Substantia nigra (tissue), 51 donors: ENCODE measurements at places on chromosomes 12 and 14.

- DNase-seq = no peak
Observed at GRCh38 chr12:100031836-100032235, 47.1 kb upstream of the ANKS1B start.

GRCh38 chr14:97456958-97457357, 659.8 kb downstream of the VRK1 start:
- no peak for DNase-seq

GRCh38 chr12:42741771-42742510, 152.4 kb upstream of the PRICKLE1 start:
- DNase-seq = no peak

GRCh38 chr14:90570461-90570860, 173.6 kb downstream of the CALM1 start:
- no peak for DNase-seq

- no peak for DNase-seq
Observed at GRCh38 chr12:132169376-132169775, 25.1 kb downstream of the NOC4L start.

- peak; percentile 46 for DNase-seq
Observed at GRCh38 chr14:96090441-96091148, 51.4 kb downstream of the C14orf132 start.

GRCh38 chr12:124566997-124567672, at the start of gene NCOR2:
NCOR2 (minus strand) TSS chr12:124567612; CDS start chr12:124495251, 72,361 bp downstream.
- DNase-seq = no peak

DNA sequence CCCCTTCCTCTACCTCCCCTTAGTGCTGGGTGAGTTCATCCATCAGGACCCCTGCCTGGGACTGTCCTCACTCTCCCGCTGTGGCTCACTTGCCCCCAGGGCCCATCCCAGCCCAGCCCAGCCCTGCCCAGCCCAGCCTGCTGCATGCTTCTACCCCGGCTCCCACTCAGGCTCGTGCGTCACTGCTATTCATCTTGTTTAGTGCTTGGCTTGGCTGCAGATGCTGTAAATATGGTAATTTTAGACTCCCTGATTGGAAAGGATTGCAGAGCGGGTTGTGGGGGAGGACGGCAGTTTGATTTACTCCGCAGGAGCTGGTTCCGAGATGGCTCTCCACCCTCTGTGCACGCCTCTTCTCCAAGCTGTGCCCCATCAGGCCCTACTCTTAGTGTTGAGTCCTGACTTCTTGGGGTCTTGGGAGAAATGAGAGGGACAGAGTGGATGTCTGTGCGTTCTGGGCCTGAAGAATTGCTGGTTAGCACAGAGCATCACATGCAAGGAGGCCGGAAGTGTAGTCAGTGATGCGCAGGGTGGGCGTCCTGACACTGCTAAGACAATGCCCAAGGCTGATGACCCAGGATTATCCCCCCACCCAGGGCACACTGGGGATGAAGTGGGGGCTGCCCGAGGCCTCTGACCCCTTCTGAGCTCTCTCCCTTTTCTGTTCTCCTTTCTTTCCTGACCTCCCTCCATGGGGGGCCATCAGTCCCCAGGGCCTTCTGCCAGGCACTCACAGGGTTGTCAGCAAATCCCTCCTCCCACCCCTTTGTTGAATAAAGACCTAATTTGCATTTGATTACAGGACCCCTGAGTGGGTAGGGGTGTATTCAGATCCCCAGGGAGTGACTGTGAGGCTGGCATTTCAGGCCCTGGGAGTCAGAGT, 244.4 kb downstream of the ZFP36L1 start:
- DNase-seq = peak; percentile 44

- DNase-seq = no peak
Observed at GRCh38 chr14:81889529-81889928, 355.9 kb upstream of the SEL1L start.

DNA sequence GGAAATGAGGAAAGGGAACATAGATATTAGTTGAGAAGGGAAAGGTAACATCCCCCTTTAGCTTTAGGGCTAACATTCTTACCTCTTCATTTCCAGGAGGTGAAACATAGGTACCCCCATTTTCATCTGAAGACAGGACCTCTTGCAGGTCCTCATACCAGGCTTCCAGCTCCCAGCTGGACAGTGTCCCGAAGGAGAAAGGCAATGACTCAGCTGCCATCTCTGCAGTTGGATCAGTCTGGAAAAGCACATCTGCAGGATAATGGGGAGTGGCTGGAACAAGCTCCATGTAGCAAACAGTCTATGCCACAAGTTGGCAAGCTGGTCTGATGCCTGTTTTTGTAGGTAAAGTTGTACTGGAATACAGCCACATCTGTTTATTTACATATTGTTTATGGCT, 3.1 kb downstream of the DDIT3 start:
- DNase-seq = no peak

DNA sequence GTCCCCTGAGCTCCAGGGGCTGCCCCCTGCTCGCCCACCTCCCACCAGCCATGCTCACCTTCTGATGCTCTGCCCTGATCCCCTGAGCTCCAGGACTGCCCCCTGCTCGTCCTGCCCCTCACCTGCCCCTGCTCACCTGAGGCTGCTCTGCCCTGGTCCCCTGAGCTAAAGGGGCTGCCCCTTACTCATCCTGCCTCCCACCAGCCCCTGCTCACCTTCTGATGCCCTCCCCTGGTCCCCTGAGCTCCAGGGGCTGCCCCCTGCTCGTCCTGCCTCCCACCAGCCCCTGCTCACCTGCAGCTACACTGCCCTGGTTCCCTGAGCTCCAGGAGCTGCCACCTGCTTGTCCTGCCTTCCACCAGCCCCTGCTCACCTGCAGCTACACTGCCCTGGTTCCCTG, 247.2 kb downstream of the TMEM121 start:
- DNase-seq = no peak

DNA sequence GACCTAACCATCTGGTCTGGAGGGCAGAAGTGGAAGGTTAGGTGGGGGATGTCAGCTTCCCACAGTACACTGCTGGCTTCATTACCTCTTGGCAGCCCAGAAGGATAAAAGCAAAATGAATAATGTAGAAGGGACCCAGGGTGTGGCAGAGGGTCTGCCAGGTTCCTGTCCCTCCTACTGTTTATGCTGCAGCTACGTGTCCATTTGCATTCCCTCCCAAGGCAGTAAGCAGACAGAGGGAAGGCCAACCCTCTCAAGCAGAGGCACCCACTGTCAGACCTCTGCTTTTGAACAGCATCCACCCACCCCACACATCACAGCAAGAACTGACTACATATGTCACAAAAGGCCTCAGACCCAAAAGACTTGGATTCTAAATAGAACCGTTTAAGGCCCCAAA, 19.4 kb downstream of the MAX start:
- DNase-seq = no peak

DNA sequence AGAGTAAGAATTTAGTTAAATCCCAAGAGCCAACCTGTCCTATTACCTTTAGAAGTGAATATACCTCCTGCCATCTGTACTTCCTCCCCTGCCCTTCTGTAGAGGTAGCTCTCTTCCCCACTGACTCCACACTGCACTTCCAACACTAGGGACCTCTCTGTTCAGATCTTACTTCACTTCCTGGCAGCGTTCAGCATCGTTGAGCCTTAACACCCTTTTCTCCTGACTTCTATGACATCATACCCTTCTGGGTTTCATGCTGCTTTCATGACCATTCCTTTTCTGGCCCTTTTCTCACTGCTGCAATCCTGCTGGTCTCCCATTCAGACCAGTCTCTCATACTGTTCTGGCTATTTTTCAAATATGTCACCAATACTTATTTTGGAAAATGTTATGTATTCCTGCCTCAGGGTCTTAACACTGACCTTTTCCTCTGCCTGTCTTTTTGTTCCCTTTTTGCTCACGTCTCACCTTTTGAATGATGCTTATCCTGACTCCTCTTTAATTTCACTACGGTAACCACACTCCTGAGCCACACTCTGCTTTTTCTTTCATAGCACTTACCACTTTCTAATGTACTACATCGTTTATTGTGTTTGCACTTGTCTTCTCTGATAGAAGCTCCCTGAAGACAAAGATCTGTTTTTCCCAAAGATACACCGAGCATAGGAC, 67.6 kb downstream of the PLEKHA5 start:
- DNase-seq = no peak

DNA sequence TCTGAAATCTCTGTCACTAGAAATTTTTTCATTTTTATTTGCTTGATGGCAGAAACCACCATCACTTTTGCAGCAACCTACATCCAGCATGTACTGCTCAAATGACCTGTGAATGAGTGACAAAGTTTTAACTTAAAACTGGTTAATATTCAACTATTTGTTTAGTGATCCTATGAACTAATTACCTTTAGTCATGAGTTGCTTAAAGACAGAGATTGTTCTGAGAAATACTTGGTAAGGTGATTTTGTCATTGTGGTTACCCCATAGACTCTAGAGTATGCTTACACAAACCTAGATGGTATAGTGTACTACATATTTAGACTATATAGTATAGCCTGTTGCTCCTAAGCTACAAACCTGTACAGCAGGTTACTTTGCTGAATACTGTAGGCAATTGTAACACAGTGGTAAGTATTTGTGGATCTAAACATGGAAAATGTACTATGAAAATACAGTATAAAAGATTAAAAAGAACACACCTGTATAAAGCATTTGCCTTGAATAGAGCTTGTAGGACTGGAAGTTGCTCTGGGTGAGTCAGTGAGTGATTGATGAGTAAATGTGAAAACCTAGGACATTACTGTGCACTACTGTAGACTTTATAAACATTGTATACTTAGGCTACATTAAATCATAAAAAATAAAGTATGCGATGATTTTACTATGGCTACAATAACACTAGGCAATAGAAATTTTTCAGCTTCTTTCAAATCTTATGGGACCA, 256.6 kb upstream of the PPFIA2 start:
- no peak for DNase-seq

- DNase-seq = no peak
Observed at GRCh38 chr14:23528555-23528954, 23.0 kb downstream of the ZFHX2 start.

DNA sequence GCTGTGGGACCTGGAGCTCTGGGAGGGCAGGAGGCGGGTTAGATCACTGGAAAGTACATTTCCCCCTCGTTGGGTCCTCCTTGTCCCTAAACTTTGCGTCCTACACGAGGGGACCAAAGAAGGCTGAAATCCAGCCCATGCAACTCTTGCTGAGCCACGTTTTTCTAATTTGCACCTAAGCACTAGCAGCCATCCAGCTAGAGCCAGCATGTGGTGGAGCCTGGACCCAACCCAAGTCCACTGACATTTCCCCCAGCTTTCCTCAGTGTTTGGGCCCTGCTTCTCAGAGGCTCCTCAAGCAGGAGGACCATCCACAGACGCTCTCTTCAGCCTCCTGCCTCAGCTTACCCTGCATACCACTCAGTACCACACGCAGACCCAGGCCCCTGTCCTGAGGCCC, 49.7 kb downstream of the TSPAN11 start:
- DNase-seq = no peak

- DNase-seq = no peak
Observed at GRCh38 chr12:70994217-70994788, 73.8 kb upstream of the PTPRR start.

DNA sequence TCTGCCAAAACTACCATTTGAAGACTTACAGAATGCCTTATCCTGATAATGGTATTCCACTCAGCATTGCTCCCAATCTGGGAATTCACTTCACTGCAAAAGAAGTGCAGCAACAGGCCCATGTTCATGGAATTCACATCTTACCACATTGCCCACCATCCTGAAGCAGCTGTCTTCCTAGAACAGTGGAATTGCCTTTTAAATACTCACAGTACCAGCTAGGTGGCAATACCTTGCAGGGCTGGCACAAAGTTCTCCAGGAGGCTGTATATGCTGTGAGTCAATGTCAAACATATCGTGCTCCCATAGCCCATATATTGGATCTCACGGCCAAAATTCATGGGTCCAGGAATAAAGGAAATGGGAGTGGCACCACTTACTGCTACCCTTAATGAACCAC, 83.8 kb upstream of the PLEKHG7 start:
- DNase-seq = no peak

- DNase-seq = no peak
Observed at GRCh38 chr12:1305791-1306500, 288.4 kb downstream of the FBXL14 start.

DNA sequence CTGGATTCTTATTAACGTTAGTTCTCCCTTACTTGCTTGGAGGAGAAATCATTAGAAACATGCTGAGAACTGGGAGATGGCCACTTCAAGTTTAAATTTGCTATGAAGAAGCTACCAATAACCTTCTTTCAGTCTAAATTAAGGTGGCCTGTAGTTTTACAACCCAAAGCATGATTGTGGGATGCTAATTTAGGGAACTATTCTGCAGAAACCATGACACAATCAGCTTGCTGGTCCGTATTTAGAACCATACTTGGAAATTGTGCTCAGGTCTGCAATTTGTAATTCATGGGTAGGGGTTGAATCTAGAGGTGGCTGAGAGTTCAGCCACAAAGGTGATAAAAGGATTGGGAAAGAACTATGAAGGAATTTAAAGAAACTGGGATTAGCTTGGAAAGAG, 405.7 kb downstream of the RAD51B start:
- DNase-seq = no peak
